Heart right ventricle (tissue), 16 donors: ENCODE measurements at places on chromosomes 2 and 18.

DNA sequence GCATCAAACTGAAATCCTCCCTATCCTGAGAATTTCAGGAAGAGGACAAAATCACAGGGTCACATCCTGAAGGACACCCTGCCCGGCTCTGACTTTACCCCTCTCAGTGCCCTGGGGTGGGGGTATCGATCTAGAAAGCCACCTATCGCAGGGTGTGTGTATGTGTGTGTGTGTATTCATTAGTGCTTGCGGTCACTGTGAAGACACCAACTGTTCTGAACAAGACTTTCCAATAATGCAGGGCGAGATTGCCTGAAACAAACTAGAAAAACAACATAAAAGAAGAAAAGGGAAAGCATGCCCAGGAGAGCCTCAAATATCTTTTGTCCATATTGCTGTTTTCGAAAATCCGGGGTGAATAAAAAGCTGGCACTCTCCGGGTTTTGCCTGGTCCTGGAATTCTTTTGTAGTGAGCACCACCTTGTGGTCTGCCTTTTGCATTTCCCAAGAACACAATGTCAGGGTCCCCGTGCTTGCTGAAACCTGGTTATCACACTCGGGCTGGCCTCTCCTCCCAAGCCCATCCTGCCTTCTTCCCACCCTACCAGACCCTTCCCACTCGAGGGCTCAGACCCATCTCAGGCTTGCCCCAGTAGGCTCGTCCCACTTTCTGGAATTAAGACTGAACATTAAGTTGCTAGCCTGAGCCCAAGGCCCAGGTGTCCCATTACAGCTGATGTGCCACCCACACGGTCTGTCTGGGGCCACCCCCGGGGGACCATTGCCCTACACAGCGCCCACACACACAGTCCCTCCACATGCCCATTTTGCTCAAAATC is 25.0 kb upstream of the COPS8 start:
- DNase-seq: peak; percentile 55

DNA sequence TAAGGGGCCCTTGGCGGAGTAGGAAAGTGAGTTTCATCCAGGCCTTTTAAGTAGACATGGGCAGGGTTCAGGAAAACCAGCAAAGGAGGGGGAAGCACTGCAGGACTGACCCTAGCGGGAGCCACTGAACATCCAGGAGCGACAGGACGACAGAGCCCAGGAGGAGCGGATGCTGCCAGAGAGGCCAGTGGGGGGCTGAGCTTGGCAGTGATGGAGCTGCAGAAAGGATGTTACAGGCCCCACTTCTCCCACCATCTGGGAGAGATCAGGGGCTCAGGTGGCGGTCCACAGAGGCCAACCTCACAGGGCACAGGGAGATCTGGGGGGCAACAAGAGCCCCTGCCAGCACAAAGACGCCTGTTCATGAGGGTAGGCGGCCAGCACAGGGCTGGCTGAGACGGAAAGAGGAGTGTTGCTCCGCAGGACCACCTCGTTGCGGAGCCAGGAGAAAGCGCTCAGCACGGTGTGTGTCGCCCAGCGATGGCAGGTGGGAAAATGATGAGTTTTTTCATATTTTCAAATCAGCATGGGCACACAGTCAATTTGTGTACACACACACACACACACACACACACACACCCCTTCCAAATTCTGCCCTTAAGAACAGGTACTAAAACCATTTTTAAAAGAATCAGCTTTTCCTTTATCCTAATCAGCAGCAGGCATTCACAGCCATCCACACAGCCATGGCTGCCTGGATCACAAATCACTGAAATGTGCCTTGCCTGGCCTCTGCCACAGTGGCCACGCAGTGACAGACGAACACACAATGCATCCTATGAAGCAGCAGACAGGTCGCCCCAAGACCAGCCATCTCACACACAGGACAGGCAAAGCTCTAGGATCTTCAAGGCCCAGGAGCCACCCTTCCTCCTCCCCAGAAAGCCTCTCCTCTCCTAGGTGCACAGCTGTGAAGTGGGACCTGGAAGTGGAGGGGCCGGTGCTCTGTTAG is 63.2 kb downstream of the NDUFA10 start:
- no peak for DNase-seq

GRCh38 chr2:237627441-237628246 is at the start of gene LRRFIP1:
Gene LRRFIP1, plus strand, starts transcription at chr2:237627587. Its CDS starts 58 bp downstream, at chr2:237627645.
- peak; percentile 59 for DNase-seq

DNA sequence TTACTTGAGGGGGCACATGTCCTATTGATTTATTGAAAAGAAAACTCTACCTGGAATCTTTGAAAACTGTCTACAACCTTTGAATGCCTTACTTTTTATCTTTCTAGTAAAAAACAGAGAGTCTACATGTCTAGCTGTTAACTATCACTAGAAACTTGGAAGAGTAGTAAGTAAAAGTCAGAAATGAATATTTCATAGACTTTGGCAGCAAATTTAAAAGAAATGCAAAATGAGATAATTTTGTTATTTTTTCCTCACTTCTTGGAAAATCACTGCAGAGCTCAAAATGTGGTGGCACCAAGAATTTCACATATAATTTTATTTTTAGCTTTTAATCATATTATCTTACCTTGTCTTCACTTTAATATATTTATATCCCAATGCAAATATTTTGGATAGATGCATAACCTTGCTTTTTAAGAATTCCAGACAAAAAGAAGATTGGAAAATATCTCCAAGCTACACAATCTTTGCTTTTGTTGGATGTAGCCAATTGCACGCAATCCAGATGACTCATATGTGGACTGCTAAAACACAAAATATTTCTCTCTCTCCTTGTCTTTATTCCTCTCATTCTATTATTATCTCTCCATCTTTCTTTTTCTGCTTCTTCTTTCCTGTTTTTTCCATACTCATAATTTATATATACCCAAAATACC is 92.2 kb upstream of the DSEL start:
- no peak for DNase-seq

DNA sequence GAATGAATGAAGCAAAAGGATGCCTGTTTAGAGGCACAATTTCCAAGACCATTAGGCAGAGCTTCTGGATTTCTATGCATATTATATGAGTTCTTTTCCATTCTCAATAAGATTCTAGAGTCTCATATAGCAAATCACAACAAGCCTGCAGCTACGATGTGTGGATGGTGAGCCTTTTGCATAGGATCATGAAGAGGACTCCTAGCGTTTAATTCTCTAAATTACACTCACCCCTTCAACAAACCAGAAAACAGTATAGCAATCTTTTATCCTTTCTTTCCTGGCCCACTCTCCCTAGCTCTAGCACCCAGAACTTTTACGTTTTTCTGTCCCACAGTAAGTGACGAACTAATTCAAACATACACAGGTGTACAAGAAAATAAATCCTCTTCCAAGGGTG is 293.1 kb upstream of the KLHL29 start:
- DNase-seq: no peak

GRCh38 chr2:199778655-199779054 is 72.3 kb downstream of the FTCDNL1 start:
- no peak for DNase-seq

- peak; percentile 81 for DNase-seq
Measured at GRCh38 chr18:7273301-7273921, 42.5 kb downstream of the LRRC30 start.

DNA sequence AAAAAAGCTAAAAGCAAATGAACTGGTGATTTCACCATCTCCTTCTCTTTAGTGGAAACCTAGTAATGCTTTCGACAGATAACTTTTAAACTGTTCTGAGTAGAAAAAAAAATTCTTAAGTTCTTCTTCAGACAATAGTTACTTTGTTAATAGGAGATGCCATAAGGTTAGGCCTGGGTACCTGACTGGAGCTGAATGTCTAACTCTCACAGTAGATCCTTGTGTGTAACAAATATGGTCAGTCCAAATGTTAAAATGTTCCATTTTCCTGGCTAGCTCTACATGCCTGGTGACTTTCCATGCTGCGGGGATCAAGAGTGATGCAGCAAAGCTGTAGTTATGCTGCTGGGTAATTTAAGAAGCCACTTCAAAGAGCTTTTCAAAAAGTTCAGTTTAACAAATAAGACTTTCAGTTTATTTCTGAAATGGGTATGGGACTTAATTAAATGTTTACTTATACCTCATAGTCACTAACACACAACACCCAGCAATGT is 264.0 kb upstream of the SESTD1 start:
- DNase-seq: no peak

DNA sequence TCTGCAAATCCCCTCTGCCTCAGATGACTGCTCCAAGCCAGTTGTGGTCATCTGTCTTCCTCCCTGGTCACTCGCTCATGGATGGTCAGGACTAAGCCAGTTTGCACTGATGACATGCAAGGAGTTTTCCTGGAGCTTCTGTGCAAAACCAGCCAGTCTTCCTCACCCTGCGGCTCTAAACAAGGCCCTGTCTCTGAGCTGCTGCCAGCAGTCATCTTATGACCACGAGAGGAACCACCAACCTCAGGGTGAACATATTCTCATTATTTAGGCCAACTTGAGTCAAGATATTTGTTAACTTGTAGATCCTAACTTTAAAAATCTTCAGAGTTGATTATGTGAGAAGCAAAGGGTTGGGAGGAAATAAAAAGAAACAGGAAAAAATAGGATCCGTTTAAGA is 119.9 kb upstream of the CAB39 start:
- DNase-seq: no peak

DNA sequence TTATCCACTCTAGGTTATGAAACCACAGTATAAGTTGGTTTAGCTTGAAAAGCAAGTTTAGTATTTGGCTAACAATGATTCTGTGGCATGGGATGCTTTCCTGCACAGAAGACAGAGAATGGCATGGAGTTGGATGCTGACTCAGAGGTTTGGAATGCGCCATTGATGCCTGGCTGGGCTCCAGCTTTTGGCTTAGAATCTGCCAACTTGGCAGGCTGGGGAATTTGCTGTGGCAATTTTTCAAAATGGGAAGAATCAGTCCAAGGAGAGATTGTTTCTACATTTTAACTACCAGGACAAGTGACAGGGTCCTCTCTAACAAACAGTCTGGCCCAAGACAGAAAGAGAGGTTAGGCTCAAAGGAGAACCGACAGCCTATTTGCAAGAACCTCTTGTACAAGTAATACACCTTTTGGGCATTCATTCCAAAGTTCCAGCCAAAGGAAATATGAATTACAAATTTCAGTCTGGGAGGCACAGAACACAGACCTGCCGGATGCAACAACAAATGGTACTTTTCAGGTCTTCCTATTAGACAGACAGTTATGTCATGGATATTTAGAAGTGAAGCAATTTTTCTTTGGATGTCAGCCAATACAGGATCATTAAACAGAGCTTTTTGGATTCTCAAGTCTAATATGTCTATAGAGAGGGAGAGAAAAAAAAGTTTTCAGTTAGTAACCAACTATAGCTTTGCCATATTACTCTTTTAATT is 1027.7 kb downstream of the TMEM182 start:
- peak; percentile 22 for DNase-seq

GRCh38 chr2:197141702-197142473 is 168.7 kb downstream of the ANKRD44 start:
- DNase-seq: no peak

DNA sequence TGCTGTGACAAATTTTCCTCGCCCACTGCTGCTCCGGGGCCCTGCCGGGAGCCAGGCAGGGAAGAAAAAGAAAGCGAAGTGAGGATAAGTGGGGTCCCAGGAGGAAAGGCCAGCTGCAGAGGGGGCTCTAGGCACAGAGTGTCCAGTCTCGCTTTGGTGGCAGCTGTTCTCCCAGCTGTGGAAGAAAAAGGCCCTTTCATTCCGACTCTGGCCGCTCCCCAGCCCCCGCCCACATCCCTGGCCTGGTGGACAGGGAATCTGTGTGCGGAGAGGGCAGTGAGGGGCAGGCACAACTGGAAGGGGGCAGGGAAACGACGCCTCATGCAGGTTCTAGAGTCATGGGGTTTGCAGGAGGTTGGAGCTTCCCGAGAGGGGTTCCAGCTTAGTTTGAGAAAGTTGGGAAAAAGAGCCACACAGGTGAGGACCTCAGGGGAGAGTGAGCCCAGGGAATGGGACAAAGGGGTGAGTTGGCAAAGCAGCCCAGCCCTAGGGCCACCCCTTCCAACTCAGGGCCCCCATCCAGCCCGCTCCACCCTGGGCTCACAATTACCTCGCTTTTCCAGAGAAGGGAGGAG is 1.8 kb downstream of the RTKN start:
- peak; percentile 82 for DNase-seq

- DNase-seq: no peak
Measured at GRCh38 chr2:165863810-165864261, 69.8 kb upstream of the GALNT3 start.

DNA sequence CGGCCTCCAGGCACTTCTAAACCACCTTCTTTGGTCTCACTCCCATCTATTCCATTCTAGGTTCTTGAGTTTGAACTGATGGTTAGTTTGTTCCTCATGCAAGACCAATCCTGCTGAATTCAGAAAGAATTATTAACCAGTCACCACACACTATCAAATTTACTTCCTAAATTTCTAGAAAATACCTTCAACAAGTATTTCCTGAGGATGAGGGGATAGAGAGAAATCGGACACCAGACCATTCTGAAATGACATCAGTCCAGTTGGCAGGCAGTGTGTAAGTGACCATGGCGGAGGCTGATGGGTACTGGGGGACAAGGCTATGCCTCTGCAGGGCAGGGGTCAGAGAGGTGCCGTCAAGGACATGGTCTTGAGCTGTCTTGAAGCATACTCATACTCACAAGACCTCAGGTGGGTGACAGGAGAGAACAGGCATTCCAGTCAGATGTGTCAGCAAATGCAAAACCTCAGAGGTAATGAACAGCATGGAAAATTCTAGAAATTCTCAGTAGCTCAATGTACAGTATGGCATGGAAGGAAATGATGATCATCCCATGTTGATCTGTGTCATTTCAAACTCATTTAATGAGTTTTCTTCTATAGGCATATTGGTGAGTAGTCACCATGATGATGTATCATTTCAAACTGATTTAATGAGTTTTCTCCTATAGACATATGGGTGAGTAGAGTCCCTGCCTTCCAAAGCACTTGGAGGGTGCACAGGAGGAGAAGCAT is 119.6 kb downstream of the DDX1 start:
- DNase-seq: no peak

- no peak for DNase-seq
Measured at GRCh38 chr18:11817229-11817628, 34.0 kb upstream of the CHMP1B start.

DNA sequence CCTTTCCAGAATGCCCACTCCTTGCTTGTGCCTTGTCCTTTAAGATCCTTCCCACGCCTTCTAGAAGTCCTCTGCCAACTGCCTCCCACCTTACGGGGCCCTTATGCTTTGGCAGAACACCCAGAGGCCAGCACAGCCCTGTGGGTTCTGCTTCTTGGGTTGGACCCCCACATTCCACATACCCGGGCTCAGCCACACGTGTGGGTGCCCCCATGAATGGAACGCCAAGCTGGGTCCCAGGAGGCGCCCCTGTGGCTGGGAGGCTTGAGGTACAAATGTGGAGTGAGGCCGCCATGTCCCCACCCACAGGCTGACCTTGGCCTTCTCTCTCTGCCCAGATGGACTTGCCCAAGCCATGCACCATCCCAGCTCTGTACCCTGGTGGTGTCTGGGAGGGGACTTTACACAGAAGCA is 74.2 kb downstream of the STPG4 start:
- DNase-seq: no peak

- DNase-seq: peak; percentile 70
Measured at GRCh38 chr2:27705851-27706622, 42.3 kb downstream of the SLC4A1AP start.
